ENCODE measurements at places on chromosomes 12 and 14.

DNA sequence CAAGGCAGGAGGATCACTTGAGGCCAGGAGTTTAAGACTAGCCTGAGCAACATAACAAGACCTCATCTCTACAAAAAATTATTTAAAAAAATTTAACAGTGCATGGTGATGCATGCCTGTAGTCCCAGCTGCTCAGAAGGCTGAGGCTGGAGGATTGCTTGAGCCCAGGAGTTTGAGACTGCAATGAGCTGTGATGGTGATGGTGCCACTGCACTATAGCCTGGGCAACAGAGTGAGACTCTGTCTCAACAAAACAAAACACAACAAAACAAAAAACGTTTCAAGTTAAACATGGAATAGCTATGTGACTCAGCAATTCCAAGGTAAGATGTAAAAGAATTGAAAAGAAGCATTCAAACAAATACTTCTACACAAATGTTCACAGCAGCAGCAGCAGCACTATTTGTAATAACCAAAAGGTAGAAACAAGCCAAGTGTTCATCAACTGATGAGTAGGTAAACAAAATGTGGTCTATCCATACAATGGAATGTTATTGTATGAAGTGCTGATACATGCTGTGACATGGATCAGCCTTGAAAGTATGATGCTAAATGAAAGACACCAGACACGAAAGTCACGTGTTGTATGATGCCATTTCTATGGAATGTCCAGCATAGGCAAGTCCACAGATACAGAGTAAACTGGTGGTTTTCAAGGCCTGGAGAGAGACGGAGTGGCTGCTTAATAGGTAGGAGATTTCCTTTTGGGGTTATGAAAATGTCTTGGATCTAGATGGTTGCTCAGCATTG, 31.4 kb downstream of the CFAP251 start:
- no peak for DNase-seq

DNA sequence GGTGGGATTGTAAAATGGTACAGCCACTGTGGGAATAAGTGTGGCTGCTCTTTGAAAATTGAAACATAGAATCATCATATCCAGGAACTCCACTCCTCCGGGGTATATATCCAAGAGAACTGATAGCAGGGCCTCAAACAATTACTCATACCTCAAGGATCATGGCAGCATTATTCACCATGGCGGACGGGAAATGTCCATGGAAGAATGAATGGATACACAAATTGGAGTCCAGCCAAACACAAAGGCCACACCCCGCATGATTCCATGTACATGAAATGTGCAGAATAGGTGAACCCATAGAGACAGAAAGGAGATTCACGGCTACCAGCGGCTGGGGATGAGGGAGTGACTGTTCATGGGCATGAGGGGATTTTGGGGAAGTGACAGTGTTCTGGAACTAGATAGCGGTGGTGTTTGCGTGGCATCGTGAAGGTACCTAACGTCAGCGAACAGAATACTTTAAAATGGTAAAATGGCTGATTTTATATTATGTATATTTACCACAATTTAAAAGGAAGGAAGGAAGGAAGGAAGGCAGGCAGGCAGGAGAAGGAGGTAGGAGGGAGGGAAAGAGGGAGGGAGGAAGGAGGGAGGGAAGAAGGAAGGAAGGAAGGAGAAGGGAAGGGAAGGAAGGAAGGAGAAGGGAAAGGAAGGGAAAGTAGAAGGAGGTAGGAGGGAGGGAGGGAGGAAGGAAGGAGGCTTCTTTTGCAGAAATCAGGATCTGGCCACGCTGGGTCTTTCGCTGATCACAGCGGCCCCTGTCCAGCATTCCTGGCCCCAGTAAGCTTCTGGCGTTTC, 14.1 kb upstream of the NCOR2 start:
- no peak for DNase-seq

GRCh38 chr12:24960222-24960855, 11.4 kb upstream of the BCAT1 start:
- DNase-seq: peak; percentile 63

GRCh38 chr14:92539419-92539818, 25.8 kb downstream of the RIN3 start:
- no peak for DNase-seq

DNA sequence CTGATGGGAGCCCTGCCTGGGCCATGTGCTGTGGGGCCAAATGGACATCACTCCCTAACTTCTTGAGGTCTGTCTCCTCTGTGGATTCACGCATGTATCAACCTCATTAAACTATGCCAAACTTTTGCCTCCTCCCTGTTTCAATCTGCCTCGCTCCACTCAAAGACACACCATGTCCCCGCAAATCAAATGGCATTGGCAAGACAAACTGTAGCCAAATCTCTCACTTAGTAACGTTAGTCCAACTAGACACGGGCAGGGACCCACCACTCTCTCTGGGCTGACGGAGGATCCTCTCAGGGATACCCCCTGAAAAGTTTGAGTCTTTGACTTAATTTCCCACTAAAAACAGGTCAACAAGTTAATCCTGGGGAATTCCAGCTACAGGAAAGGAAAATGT, 8.0 kb downstream of the ZBTB39 start:
- DNase-seq: no peak

- DNase-seq: no peak
Measured at GRCh38 chr12:79686171-79686570, 4.6 kb downstream of the PAWR start.
